ENCODE measurements at places on chromosomes 1 and 21.
A peak's percentile ranks its signal among the peaks of the same experiment; 100 is the strongest.

DNA sequence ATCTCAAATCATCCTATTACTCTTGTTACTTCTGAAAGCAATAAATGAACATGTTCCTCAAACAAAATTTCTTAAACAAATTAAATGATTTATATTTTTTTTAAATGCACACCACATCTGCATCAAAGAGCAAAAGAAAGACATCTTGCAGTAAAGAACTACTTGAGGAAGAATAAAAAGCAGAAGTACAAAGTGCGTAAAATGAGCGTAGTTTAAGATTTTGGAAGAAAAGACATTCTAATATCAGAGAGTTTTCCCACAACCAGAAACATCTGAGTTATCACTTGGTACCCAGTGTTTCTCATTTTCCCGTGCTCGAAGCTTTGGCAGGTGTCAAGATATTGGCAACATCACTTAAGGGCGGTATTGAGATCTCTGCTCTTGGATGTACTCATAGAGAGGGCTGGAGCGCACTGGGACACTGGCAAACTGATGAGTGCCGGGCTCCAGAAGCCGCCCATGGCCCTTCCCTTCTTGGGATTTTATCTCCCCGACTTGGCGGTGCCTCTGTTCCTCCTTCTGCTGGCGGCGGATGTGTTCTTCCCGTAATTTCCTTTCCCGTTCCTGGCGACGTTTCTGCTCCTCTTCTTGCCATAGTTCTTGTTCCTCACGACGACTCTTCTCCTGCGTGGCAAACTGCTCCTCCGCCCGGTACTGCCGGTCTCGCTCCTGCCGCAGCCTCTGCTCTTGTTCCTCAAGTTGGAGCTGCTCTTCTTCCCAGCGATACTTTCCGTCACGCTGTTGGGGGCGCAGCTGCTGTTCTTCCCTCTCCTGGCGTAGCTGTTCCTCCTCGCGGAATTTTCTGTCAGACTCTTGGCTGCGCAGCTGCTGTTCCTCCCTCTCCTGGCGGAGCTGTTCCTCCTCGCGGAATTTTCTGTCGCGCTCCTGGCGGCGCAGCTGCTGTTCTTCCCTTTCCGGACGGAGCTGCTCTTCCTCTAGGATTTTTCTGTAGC lies 7.9 kb downstream of the TCHH start:
- DNase-seq, result no peak

DNA sequence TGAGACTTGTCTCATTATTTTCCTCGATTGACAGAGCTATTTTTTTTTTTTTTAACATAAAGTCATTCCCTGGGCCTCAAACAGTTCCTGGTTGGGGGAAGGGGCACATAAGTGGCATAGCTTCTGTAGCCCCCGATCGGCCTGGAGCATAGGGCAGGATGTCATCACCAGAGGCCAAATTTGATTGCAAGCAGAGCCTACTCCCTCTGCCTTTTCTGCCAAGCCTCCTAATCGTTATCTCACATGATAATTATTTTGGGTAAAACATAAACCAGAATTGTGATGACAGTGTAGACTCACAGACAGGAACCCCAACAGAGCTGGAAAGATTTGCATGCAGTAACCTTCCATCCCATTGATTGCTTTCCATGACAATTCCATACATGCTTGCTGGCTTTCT lies 404.8 kb downstream of the PCP4 start:
- no peak for DNase-seq

DNA sequence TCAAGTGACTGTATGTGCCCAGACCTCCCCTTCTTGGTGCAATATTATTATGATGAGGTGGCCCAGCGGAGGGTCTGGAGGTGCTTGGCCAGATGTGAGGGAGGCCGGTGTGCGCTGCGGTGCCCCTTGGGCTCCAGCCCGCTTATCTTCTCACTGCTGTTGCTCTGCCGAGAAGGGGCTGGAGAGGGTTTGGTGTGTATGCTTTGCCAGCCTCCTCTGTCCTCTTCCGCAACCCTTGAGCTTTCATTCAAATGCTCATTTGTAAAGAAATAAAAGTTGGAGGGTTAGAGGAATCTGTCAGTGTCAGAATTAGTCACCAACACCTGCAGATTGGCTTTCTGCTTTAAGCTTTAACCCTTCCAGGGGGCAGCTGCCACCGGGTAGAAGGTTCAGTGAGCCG lies 19.7 kb downstream of the RNF220 start:
- no peak for DNase-seq

DNA sequence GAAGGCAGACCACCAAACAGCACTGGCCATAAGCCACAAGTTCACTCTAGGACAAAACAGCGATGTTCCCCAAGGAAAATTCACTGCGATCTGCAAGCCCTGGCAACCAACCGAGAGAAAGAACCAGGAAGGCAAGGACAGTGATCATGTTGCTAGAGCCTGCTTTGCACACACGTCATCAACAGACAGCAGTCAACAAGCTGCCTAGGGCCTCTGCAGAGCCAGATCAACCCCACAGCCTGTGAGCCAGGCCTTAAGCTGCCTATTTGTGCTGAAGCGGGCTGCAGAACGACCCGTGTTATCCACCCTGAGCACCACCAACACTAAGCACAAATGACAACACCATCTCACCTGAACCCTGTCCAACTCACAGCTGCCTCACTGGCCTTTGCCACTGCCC lies 6.2 kb upstream of the YRDC start:
- no peak for DNase-seq

DNA sequence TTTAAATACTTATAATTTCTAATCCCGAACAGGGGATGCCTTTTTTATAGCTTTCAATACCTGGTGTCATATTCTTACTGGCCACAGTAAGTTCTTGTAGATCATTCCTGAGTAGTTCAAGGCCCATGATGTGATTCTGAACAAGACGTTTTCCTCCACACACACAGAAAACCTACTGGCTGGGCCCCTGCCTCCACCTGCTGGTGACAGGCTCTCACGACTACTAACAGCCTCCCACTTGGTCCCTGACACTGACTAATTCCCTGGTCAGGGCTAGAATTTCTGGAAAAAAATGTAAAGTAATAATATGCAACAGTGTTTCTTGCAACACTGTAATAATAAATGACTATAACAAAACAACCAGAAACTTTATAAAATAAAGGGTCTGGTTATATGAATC lies 50.4 kb upstream of the RIPK4 start:
- peak; percentile 71 for DNase-seq

- DNase-seq, result peak; percentile 32
Observed at GRCh38 chr1:114551400-114551799, 30.0 kb downstream of the BCAS2 start.

DNA sequence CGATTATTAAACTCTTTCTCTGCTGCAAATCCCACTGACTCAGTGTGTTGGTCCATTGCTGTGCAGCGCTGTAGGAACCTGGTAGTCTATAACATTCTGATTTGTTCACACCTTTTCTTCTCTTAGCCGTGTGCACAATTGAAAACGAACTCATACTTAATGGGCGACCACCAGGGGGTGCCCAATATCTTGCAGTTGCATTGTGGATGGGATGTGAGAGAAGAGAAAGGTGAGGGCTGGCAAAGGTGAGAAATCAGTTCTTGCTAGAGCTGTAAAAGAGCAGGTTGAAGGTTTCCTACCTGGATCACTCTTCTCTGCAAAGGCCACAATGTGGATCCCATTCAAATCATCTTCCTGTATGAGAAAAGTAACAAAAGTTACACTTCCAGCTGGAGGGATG lies 51.0 kb downstream of the CASQ2 start:
- peak; percentile 68 for DNase-seq

DNA sequence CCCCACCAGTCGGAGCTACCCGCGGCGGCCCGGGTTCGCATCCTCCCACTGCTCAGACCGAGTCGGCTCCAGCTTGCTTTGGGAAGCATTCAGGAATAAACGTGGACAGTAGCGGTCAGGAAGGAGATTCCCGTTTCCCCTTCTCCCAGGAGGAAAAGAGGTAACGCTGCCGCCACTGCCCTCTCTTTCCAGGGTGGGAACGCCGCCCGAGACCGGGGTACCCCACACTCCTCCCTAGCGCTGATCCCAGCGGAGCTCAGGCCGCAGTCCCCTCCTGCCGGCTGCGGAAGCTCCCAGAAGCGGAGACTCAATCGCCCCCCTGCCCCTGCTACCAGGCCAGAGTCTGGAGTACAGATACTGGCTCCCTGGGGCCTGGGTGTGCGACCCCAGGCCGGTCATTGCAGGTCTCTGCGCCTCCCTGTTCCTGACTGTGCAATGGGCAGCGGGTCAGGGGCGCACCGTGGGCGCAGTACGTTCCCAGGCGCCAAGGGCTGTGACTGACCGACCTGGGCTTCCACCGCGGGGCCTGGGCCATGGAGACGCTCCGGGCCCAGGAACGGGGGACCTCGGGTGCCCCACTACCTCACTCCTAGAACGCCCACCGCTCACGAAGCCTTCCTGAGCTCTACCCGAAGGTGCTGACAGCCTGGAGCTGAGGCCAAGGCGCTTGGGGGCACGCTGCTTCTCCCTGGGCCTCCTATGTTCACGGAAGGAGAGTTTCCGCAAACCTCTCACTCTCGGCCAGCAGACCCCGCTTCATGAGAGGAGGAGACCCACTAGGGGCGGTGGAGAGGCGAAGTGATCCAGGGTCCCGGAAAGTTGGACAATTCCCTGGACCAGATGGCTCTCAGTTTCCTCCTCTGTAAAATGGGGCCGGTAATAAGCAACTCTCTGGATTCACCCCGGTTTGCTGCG lies 7.8 kb downstream of the DMRTA2 start:
- DNase-seq, result peak; percentile 57

DNA sequence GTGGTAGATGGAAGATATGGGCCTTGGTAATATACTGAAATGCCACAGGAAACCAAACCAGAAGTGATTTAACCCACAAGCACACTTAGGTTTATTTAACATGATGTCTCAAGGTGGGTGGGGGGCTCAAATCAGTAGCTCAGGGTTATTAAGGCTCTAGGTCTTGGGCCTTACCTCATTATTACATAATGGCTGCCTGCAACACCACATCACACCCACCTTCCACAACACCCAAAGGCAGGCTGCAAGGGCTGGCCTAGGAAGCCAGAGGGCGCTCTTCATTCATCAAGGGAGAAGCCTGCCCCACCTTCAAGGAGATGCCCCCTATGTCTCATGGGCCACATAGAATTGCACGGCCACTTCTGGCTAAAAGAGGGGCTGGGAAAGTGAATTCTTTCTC lies 6.0 kb downstream of the TFF1 start:
- no peak for DNase-seq

DNA sequence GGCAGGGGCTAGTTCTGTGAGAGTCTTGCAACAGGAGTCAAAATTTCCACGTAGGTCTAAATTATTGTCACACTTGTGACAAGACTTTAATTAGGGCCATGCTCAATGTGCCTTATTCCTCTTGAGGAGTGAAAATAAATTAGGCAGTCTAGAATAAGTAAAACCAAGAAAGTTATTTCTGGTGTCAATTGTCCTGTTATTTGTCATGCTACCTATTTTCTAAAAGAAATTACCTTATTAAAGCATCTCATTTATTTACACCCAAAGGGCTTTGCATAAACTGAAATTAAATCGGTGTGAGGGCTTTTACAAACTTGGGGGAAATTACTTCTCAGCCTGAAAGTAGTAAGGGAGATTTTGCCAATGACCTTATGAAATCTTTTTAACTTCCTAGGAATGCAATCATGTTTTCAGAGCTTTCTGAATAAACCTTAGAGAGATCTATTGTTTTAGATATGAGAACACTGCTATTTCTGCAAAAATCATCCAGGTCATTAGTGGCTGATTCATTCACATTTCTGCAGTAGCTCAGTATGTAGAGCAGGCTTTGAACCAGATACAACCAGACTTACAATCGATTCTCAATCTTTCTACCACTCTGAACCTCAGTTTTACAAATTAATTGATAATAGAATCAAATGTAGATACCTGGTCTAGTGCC lies 221.2 kb upstream of the SAMSN1 start:
- no peak for DNase-seq

DNA sequence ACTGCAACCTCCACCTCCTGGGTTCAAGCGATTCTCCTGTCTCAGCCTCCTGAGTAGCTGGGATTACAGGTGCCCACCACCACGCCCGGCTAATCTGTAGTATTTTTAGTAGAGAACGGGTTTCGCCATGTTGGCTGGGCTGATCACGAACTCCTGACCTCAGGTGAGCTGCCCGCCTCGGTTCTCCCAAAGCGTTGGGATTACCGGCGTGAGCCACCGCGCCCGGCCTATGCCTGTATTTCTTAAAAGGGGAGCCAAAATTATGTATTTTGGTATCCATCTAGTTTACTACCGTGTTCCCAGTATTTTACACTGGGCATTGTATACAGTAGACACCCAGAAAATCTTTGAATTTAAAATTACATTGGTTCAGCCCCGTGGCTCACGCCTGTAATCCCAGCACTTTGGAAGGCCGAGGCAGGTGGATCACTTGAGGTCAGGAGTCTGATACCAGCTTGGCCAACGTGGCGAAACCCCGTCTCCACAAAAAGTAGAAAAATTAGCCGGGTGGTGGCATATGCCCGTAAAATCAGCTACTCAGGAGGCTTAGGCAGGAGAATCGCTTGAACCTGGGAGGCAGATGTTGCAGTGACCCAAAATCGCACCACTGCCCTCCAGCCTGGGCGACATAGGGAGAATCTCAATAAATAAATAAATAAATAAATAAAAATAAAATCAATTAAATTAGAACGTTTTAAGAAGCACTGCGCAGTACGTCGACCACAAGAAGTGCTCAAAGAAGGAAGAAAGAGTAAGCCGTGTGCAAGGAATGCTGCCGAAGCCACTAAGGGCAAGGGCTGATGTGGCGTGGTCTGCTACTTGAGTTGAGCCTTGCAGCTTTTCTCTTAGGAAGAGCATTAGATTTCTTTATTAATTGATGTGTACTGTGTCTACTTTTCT lies 1.5 kb upstream of the THRAP3 start:
- DNase-seq, result no peak

DNA sequence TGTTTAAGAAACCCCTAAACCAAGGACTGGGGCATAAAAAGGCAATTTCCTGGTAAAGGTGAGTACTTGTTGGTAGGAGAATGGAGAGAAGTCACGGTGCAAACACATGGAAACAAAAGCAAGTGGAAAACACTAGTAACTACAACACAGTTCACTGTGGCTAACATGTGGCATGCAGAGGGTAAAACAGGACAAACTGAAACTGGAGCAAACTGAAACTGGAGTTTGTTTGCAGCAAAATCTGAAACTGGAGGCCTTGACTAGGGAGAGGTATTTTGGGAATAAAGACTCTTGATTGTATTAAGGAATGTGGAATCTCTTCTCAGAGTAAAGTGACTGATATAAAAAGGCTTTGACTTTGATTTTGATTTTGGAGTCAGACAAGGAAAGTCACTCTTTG lies 376.3 kb upstream of the PRMT6 start:
- DNase-seq, result no peak

DNA sequence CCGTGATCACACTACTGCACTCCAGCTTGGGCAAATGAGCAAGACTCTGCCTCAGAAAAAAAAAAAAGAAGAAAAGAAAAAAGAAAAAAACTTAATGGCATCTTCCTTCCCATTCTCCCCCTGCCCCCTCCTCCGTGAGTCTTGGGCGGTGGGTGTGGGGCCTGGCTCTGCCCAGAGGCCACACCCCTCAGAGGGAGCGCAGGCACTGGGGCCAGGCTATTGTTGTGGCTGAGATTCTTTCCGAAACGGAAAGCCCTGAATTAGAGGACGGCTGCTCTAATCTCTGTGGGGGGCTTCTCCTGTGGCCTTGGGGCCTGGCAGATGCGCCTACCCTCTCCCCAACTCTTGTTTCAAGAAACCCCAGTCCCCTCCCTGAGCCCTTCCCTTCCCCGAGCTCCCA lies 4.1 kb upstream of the FAM110D start:
- DNase-seq, result peak; percentile 90

- DNase-seq, result peak; percentile 90
Observed at GRCh38 chr1:56820755-56821461, 1.7 kb upstream of the FYB2 start.
